Muscle of back (tissue), 13 donors: ENCODE measurements at places on chromosomes 1 and 21.

- DNase-seq = peak; percentile 80
These were observed 12.4 kb downstream of the ARPC5 start for GRCh38 chr1:183622884-183623785.

DNA sequence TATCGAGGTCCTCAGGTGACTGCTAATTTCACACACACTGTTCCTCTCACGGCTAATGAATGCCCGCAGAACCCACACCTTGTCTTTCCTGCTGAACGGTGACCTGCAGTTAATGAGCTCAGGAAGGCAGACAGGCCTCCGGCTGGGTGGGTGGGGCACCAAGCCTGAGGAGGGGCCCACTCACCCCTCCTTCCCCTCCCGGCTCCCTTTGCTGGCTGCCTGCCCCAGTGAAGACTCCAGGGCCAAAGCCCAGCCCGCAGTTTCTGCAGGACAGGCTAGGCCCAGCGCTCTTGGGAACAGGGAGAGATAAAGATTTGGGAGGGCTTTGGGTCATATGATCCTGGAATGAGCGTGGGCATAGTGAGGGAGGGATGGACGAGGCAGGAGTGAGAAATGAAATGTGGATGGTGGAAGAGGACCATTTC is 26.4 kb downstream of the FOXO6 start:
- DNase-seq = peak; percentile 84

- no peak for DNase-seq
These were observed 121.9 kb downstream of the TIAM1 start for GRCh38 chr21:31222142-31222541.

DNA sequence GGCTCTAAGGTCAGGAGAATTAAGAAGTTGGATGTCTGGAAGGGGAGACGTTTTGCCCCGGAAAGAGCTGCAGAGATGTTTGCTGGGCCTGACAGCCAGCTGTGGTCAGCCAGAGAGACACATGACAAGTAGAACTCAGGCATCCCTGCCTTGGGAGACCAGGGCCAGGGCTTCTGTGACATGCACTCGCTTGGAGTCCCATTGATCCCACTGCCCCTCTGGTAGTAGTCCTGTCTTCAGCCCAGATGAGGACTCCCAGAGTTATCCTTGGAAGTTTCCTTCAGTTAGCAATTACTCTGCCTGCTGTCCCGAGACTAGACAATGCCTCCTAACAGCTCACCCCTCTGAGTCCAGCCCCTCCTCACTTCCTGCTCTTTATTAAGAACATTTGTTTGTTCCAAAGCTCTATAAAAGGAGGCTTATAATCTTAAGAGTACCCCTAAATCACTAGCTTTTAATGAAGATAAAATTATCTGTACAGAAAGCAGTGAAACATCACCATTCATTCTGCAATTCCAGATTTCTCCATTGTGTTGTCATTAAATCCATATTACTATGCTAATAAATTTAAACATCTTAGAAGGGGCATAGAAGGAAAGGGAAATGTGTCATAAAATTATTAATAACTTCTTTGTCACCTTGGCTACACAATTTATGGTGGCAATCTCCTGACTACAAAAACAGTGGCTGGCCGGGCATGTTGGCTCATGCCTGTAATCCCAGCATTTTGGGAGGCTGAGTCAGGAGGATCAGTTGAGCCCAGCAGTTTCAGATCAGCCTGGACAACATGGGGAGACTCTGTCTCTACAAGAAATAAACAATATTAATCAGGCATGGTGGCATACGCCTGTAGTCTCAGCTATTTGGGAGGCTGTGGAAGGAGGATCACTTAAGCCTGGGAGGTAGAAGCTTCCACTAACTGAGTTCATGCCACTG is 94.2 kb downstream of the KCNK1 start:
- DNase-seq = peak; percentile 10

GRCh38 chr1:157193702-157194391 is 55.7 kb upstream of the ETV3 start:
- DNase-seq = peak; percentile 48

GRCh38 chr1:152162792-152163463 is 3.9 kb upstream of the RPTN start:
- DNase-seq = no peak

DNA sequence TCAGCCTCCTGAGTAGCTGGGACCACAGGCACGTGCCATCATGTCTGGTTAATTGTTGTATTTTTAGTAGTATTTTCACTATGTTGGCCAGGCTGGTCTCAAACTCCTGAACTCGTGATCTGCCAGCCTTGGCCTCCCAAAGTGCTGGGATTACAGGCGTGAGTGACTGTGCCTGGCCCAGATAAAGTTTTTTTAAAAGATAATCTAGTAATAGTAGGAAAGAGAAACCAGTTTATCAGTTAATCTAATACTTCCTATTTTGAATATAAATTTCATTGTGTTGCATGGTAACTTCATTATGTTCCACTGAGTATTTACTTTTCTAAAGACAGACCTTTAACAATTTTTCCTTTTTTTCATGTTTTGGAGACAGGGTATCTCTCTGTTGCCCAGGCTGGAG is 10.0 kb downstream of the RABGAP1L start:
- no peak for DNase-seq

DNA sequence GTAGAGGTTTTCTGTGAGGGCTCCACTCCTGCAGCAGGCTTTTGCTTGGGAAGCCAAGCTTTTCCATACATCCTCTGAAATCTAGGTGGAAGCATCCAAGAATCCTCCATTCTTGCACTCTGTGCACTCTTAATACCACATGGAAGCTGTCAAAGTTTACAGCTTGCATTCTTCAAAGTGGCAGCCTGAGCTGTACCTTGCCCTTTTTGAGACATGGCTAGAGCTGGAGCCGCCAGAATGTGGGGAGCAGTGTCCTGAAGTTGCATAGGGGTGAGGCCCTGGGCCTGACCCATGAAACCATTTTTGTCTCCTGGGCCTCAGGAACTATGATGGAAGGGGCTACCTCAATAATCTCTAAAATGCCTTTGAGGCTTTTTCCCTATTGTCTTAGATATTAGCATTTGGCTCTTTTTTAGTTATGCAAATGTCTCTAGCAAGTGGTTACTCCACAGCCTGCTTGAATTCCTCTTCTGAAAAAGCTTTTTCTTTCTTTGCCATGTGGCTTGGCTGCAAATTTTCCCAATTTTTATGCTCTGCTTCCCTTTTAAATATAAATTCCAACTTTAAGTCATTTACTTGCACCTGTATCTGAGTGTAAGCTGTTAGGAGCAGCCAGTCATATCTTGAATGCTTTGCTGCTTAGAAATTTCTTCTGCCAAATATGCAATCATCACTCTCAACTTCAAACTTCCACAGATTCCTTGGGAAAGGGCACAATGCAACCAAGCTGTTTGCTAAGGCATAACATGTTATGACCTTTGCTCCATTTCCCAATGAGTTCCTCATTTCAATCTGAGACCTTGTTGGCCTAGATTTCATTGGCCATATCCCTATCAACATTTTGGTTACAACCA is 92.1 kb upstream of the ARTN start:
- no peak for DNase-seq

DNA sequence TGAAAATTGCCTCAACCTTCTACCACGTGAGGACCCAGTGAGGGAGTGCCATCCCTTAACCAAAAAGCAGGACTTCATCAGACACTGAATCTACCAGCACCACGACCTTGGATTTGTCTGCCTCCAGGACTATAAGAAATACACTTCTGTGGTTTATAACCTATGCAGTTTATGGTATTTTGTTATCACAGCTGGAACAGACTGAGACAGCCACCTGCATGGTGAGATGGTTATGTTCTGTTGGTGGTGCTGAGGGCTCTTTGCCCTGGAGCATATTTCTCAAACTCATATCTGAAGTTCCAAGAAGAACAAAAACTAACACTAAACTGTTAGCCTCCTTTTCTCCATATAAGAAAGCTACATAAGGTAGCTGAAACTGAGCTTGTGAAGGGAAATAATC is 69.8 kb upstream of the RGS18 start:
- DNase-seq = no peak

DNA sequence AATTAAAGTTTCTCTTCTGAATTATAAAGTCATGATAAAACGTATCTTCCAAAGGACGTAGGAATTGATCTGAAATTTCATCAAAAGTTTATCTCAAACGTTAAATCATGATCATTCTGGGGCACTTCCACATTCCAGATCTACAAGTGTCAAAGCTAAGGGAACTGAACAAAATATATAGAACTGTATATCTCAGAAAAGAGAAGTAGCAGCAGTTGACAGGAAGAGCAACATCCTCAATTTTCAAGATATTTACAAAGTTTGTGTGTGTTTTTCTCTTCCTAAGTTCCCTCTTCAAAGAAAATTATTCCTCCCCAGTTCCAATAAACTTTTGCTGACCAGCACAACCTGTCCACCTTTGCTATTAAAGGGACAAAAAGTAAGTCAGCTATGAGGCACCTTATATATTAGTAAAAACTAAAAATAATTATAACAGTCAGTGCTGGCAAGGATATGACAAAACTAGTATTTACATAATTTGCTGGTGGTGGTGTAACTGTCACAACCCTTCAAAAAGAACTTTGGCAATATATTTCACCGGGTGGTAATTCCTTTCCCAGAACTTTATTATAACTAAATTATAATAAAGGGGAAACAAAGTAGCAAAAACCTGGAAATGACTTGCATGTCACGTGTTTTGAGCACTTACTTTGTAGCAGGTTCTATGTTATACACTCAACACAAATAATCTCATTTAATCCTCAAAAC is 38.5 kb upstream of the EYA3 start:
- DNase-seq = no peak

DNA sequence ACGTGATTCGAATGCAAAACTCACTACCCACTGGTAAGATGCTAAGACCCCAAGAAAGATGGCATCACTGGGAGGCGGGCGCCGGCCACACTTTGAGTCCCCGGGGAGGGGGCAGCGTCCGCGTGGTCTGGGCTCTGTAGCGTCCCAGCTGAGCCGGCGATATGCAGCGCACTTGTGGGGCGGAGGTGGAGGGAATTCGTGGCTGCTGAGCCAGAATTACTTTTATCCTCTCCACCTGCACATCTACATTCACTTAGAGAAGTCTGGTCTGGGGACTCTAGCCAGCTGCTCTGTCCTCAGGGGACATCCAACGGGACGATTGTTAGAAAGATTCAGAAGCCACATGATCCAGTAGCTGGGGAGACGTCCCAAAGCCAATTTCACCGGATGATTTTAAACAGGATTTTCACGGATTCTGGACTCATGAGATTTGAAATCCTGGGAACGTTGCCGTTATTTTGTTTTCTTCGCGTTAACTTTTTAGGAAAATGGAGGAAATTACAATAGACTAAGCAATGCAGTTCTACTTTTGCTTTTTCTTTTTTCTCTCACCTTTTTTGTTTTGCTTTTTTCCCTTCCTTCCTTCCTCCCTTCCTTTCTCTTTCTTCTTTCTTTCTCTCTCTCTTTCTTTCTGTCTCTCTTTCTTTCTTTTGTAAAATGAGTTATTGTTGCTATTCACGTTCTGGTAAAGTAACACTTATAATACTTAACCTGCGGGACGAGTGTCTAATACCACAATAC is 1.3 kb downstream of the JAM2 start:
- DNase-seq = peak; percentile 76

- DNase-seq = no peak
These were observed 15.4 kb downstream of the C1orf198 start for GRCh38 chr1:230852959-230853358.

DNA sequence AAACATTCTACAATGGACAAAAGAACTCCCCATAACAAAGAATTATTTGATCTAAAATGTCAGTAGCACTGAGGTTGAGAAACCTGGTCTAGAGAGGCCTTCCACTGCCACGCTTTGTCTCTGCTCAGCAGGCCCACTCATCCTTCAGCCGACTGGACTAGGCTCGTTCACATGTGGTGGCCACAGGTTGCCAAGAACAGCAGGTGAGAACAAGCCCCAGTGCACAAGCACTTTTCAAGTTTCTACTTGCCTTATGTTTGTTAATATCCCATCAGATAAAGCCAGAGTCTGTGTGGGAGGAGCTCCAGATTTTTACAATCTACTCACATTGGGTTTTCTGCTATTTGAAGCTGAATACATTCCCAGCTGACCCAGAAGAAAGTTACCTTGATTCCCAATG is 9.1 kb upstream of the EFHD2 start:
- no peak for DNase-seq

DNA sequence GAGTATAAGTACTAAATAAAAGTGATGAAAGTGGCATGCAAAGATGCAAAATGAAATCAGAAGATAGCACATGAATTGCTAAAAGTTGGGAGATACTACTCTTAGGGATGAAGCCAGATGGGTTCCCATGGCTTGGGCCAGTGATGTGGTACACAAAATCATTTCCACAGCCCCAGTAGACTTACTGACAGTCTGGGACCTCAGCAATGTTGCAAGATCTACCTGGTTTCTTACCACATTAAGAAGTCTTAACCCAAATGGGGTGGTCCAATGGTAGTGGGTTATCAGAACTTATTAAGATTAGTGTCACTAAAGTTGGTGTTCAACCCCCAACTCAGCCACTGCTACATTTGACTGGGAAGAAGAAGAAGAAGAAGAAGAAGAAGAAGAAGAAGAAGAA is 227.7 kb upstream of the IRF2BP2 start:
- no peak for DNase-seq

DNA sequence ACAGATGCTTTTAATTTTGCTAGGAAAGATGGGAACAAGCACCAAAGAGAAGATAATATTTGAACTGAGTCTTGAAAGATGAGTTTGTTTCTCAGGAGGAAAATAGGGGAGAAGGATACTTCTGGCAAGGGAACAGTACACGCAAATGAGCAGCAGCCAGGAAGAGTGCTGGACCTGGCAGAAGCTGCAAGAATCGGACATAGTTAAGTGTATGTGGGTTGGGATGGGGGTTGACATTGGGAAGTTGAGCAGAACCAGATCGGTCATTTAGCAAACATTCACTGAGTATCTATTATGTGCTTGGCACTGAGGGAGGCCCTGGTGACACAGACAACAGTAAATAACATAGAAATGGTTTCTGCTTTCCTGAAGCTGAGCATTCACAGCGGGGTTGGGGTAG is 198.8 kb downstream of the PLPP3 start:
- no peak for DNase-seq

GRCh38 chr1:246482805-246483568 is 24.1 kb downstream of the SMYD3 start:
- no peak for DNase-seq

DNA sequence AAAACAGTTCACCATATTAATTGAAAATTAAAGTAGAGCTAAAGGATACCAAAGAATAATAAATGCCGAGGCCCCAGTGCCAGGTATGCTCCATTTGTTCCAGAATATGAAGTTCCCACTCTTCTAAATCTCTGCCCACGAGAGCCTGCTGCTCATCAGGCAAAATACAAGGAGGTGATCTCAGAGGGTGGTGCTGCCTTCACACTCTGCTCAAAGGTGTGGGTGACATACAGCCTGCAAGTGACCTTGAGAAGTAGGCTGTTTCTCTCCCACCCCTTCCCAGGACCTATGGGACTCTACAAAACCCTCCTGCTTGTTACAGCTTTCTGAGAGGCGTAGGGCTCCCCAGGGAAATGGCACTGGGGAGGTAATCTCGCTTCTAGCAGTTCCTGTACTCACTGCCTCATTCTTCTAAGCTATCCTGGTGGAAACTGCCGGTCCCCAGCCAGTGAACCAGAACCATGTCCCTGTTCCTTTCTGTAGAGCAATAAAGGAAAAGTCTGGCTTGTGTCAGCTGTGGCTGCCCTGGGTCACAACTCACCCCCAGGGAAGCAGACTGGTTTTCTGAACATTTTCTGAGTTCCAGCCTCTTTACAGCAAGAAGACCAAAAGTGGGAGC is 26.9 kb upstream of the DPT start:
- no peak for DNase-seq

- DNase-seq = no peak
These were observed 112.6 kb downstream of the GRIK1 start for GRCh38 chr21:29827236-29827635.

- no peak for DNase-seq
These were observed 14.9 kb downstream of the SLC45A3 start for GRCh38 chr1:205665201-205666045.

GRCh38 chr1:115436596-115436995 is 98.5 kb upstream of the NGF start:
- DNase-seq = no peak
